NK-92 treated with Interleukin-12 subunit alpha and Interleukin-12 subunit beta, amount 100 ng/mL, for 24 hours (cell line): ENCODE measurements at places on chromosomes 5 and 9.

GRCh38 chr5:112161392-112161748 lies 257.7 kb downstream of the EPB41L4A start:
- no peak for DNase-seq

DNA sequence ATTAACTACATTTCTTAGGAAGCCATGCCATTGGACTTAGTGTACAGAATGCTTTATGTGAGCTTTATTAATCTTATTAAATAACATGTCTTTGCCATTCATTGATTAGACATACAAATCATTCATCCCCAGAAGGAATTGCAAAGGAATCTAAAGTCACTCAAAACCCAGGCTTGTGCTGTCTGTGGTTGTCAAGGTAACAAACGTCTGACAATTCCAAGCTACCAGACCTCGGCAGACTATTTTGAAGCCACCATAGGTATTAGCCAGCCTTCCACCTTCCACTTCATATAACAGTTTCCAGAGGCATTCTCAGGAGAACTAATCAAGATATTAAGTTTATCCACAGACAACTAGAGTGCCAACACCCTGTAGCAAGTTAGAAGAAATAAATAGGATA lies 135.2 kb upstream of the TUSC1 start:
- no peak for DNase-seq

DNA sequence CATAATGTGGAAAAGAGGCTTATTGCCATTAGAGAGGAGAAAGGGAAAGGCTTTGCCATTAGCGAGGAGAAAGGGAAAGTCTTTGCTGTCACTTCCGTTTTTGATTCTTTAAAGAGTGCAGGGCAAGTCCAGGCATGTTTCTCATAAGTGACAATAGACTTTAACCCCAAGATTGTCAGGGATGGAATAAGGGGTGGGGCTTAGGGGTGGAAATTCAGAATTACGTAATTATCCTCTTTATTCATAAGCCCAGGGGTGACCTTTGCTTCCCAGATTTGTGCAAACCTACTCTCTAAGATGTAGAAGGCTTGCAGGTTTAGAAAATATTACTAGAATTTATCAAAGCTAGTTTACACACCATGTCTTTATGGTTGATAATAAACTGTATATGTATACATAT lies 2.3 kb upstream of the PLK2 start:
- DNase-seq = no peak

GRCh38 chr5:179698935-179699615 lies at the start of gene CANX:
CANX (plus strand) TSS chr5:179698967; CDS start chr5:179705682, 6,715 bp downstream.
- DNase-seq = no peak

- no peak for DNase-seq
Measured at GRCh38 chr9:93974151-93974550, 19.0 kb upstream of the BARX1 start.
